ENCODE measurements at places on chromosomes 5 and 9.

GRCh38 chr9:3288686-3289085, 237.1 kb downstream of the RFX3 start:
- DNase-seq, result no peak

- no peak for DNase-seq
Observed at GRCh38 chr5:84274585-84275468, 109.9 kb downstream of the EDIL3 start.

GRCh38 chr5:91383956-91384300, 811 bp upstream of the ARRDC3 start:
- DNase-seq, result no peak

GRCh38 chr5:38265546-38266179, 7.3 kb downstream of the EGFLAM start:
- peak; percentile 4 for DNase-seq

- no peak for DNase-seq
Observed at GRCh38 chr5:97847920-97848631, 665.0 kb upstream of the RIOK2 start.

DNA sequence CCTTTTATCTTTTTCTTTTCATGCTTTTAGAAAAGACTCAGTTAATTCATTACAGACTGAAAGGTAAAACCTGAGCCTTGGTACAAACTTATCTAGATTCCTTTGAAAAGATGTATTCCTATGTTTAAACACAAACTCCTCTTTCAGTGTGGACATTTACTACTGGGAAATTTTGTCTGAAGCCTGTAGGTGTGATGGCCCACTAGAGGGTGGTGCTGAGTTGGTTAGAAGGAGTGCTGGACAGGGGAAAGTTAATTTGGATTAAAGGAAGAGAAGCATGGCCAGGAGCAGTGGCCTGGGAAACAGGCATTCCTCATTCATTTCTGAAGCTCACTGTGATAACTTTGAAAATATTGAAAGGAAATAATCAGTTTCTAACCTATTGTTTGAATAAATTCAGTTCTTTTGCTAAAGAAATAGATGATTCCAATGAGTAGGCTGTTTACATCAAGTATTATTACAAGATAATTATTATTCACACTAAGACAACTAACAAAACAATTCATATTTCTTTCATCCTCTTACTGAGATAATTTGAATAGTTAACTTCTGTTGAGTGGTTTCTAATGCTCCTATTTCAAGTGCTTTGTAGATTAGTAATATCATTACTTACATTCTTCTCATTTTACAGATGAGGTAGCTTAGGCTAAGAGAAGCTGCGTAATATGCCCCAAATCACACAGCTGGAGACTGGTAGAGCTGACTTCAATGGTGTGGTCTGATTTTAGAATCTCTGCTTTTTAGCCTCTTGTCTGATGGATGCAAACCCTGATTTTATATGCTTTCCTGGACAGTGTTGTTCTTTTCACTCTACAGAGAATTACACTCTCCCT, 150.9 kb downstream of the ADGRV1 start:
- DNase-seq, result no peak

DNA sequence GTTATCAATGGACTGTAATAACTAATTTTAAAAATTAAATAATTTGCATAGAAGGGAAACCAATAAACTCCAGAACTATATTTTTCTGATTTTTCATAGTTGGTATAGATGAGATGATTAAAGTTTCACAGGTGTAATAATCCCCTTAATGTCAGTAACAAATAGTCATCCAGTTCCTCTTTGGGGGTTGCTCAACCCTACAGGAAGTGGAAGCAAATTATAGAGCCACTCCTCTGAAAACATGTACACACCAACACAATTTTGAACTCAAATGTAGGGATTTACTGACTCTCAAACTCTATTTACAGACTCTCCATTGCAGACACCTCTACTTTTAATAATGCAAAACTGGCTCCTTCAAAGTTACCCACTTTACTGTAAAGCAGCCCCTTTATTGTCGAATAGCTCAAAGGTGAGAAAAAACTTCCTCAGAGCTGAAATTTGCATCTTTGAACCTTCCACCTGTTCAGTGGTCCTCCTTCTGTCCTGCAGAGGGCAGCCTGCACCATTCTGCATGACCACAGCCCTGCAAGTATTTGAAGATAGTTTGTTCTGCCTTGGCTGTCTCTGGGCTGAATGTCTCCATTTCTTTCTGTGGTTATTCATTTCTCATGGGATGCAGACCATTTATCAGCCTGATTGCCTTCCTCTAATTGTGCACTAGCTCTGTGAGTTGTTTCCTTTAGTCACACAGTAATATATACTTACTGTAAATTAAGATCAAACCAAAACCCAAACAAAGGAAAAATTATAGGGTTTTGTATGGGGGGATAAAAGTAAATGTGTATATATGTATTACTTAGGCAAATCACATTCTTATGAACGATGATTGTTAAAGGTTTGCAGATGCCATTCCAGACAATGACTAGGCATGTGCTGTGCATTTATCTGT, 383.2 kb upstream of the SGCD start:
- peak; percentile 2 for DNase-seq

DNA sequence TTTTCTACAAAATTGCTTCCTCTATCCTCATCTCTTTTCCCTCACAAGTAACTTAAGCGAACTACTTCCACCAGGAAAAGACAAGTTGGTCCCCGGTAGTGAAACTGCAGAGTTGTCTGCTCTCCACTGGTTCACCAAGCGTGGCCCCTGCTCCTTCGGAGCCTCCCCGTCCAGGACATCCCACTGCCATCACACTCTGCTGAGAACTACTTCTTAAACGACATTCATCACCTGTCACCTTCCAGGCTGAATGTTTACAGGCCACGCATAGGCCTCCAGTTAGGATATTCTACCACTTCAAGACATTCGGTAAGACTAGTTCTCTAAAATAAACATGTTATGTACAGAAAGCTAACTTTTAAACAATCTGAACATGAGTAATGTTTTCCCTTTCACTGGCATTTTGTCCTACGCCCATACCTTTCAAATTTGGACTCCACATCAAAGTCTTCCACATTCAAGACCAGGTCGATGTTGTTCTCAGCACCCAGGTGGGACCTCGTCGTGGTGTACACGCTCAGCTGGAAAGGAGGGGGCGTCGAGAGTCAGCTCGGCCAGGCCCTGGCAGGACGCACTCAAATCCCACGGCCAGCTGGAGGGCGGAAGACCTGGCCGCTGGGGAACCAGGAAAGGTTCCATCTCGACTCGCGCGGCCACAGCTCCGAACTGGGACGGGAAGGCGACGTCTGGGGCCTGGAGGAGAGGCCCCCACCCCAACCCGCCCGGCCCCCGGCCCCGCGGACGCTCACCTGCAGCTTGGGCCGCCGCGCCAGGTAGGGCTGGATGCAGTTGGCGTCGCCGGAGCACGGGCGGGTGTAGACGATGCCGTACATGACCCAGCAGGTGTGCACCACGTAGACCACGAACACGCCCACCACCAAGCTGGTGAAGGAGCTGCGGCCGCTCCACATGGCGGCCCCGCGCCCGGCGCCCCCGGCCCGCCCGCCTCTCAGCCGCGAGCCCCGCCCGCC, 683 bp downstream of the CLPTM1L start:
- DNase-seq, result no peak

- no peak for DNase-seq
Observed at GRCh38 chr9:71790296-71790695, 22.0 kb upstream of the CEMIP2 start.

- no peak for DNase-seq
Observed at GRCh38 chr5:169389318-169389717, 88.4 kb upstream of the SLIT3 start.

GRCh38 chr9:121945281-121945680, 147.8 kb downstream of the TTLL11 start:
- no peak for DNase-seq

- DNase-seq, result no peak
Observed at GRCh38 chr5:120306303-120306702, 157.8 kb upstream of the PRR16 start.

- DNase-seq, result no peak
Observed at GRCh38 chr9:99895510-99895909, 10.9 kb upstream of the STX17 start.

DNA sequence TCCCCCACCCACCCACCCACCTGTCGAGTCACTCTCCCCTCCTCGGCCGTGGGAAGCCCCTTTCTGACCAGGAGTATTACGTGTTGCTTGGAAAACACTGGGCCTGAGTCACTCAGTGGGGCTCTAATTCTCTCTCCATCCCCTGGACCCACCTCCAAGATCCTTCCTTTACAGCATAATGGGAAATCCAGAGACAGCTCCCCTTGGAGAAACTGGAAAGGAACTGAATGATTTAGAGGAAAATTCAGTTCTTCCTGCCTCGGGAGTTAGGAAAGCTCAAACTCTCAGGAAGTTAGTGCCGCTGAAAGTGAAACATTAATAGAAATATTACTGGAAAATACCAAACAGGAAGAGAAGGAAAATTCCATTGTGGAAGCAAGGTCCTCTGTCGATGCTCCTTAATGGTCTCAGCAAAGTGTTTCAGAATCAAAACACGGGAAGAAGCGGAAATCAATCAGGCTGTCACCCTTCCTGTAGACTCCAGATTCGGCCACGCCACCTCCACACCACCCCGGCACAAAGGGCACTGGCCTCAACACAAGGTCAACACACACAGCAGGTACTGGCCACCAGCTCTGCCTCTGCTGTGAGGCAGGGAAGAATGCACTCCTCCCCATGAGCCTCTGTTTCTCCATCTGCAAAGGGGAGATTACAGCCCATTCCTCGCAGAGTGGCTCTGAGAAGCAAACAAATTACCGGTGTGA, 9.6 kb downstream of the SHB start:
- DNase-seq, result no peak

DNA sequence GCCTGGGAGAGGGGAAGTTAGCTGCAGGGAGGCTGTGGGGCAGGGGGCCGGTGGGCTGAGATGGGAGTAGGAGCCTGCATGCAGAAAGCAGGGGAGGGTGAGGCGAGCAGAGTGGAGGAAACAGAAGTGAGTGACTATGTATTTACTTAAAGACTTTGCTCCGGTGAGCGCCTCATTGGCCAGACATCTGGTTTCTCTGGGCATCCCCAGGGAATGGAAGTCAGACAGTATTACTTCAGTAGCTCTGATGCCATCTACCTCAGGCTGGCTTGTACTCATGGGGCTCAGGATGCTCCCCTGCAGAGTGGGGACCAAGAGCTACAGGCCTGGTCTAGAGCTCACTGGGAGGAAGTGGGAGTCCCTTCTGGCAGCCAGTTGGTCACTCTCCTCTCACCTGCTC, 78.2 kb upstream of the ARAP3 start:
- no peak for DNase-seq

- no peak for DNase-seq
Observed at GRCh38 chr9:71652480-71652879, 115.8 kb downstream of the CEMIP2 start.

DNA sequence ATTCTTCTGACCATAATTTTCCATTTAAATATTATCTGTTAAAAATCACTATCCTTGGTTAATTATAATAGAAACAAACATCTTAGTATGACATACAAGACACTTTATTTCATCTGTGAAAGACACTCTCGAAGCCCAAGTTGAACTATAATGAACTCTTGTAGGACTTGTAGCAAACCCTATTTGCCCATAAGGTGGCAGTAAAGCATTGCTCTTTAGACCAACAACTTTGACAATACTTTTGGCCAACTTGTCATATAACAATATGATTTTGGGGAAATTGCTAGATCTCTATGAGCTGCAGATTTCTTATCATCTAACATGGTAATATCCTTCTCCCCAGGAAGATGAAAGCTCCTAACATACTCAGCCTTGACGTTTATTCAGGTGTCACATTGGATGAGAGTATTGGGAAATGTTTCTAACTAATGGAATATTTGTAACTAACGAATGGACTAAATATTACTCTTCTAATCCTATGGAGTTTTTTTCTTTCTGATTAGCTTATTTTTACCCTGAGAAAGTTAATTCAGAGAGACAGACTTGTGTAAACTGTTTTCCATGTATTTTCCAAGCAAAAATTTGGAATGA, 11.0 kb downstream of the SPINK14 start:
- no peak for DNase-seq

DNA sequence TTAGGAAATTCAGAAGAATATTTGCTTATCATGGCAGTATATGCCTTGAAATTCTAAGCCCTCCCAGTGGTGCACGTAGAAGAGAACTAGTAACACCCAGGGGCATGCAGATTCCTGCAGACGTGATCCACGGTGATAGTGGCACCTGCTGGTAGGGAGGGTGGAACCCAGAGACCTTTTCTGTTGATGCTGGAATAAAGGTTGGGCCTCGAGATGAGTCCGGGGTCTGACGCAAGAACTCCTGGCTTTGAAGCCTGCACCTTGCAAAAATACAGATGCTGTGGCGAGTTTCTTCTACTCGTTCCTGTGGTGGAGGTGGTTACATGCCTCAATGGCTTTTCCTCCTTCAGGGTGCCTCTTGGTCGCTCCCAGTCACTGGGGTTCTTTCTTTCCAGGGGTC, 39.5 kb upstream of the PHF2 start:
- no peak for DNase-seq

DNA sequence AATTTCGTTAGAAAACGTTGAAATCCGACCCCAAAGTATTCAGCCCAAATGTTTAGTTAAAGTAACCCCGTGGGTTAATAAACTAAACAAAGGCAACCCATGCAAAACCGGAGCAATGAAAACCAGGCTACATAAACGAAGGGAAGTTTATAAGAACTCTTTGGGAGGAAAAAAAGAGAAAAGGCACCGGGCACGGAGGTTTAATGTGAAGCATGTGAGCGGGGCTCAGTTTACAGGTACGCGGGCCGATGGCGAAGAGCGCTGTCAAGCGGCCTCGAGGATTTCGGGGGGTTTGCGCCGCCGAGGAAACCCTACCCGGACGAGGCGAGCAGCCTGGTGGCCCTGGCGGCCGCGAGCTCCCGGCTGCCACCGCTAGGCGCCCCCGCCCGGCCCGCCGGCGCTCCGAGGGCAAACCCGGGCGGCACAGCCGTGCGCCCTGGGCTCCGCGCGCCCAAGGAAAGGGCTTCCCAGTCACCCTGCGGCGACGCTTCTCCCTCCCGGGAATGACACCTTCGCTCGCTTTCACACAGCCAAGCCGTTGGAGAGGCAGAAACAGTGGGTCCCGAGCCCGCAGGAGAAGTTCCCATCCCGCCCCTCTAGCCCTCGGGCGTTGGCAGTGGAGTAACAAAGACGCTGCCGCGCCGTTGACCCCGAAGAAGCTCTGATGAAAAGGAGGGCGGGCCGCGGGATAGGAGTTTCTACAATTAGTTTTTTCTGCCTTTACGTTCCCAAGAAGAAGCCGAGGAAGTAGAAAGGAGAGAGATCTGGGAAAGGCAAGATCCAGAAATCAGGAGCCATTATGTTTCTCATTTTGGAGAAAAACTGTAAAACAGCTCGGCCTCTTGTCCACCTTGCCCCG, 126.0 kb downstream of the TMEM174 start:
- DNase-seq, result no peak

- no peak for DNase-seq
Observed at GRCh38 chr5:61228691-61229280, 66.5 kb upstream of the SMIM15 start.

- no peak for DNase-seq
Observed at GRCh38 chr5:61779743-61780142, 447.7 kb downstream of the ZSWIM6 start.
